ENCODE measurements at places on chromosomes 16 and 17.
A peak's percentile ranks its signal among the peaks of the same experiment; 100 is the strongest.

DNA sequence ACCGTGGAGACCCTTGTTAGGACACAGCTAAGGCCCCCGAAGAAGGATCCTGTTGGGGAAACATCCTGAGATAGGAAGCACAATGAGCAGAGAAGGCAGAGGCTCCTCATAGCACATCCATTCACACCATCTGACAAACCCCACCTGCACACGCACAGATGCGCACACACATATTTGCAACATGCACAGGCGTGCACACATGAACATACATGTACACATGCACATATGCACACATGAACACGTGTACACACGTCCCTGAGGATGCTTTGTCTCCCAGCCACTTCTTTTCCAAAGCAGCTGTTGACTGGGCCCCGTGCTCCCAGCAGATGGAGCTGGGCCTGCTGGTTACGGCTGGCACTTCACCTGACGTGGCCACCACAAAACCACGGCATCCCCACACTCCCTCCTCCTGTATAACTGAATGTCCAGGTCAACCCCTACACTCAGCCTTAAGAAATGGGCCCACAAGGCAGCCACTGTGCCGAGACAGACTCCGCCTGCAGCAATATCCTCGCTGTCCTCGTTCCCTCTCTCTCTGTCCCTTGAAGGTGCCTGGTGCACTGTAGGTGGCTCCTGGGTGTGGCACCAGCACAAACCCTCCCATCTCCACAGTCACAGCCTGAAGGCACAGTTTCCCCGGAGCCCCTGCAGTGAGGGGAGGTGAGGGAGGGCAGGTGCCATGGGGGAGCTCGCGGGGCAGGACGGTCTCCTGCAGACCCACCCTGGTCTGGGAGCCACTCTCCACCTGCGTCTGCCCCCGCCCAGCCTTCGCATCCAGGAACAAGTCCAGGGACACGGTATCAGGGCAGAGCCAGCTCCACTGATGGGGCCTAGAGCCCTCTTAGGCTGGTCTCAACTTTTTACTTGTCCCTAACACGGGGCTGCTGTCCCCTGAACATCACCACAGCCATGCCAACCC, 183.0 kb downstream of the RBFOX3 start:
- DNase-seq, result no peak

GRCh38 chr16:81097230-81097629, 1.0 kb upstream of the GCSH start:
- no peak for DNase-seq

GRCh38 chr17:57243171-57243622, 13.1 kb upstream of the MSI2 start:
- peak; percentile 78 for DNase-seq

DNA sequence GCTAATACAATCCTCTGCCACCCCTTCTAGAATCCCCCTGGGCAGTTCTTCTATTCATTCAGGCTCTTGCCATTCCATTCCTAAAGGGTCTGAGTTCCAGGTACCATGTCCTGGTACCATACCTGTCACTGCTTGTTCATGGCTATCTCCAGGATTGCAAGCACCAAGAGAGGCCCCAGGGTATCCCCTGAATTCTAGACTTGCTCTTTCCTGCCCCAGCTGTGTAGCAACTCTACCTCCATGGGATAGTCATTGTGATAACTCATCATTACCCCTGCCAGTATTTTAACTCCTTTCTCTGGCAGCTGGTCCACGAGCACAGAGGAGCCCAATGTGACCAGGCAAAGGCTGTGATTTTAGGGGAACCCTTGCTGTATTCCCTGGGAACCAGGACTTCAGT, 143.7 kb upstream of the CDH5 start:
- no peak for DNase-seq

DNA sequence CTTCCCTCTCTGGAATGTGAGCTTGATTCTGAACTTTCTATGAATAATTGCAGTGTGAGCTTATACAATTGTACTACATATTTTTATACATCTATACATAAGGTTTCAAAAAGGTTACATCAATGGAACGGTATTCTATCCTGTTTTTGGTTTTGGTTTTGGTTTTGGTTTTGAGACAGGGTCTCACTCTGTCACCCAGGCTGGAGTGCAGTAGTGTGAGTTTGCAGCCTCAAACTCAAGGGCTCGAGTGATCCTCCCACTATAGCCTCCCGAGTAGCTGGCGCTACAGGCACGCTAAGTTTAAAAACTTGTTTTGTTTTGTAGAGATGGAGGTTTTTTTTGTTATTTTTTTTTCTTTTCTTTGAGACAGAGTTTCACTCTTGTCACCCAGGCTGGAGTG, 1.1 kb downstream of the CTRB1 start:
- no peak for DNase-seq

DNA sequence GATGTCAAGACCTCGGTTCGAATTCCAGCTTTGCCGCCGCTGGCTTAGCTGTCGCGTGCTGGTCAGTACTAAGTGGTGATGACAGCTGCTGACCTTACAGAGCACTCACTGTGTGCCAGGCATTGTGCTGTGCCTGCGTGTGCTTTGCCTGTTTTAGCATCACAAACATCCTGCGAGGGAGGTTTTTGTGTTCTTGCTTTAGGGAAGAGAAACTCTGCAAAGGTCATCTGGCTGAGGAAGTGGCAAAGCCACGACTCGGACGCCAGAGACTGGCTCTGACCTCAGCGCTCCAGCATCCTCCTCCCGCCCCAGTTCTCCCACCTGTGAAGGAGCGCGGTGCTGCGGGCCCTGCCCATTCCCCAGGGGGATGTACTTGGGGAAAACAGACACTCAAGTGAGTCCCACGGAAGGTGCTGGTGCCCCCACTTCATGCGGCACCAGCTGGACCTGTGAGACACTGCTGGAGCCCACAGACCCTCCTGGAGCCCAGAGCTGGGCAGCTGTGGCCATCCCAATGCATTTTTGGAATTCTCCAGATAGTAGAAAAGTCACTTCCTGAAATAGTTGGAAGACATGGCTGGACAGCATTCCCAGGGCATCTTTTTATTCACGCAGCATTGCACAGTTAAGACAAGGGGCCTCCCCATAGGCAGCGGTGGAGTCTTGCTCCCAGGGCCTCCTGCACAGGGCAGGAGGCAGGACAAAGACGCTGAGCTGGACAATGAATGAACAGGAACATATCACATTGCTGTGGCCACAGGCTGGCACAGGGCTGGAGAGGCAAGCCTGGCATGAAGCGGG, 20.0 kb upstream of the HERPUD1 start:
- DNase-seq, result peak; percentile 77

Data from tibial artery (tissue), 4 donors.